ENCODE measurements at places on chromosomes 3 and 15. TPM values are rescaled to one million over a fixed set of nuclear protein-coding genes. Genes with fewer than 3 reads are reported as not detected.

RAB11A gene
- total RNA-seq, result 169 TPM

RTP3 gene
- not detected for total RNA-seq

ETV5 gene
- 46.2 TPM for total RNA-seq

GNAI2 gene
- total RNA-seq, result 84.5 TPM

LHFPL4 gene
- 48.4 TPM for total RNA-seq

CCR1 gene
- total RNA-seq, result 1.7 TPM

CRTAP gene
- total RNA-seq, result 18.2 TPM

SUMF1 gene
- 36.8 TPM for total RNA-seq

PTX3 gene
- 10.9 TPM for total RNA-seq

RTP4 gene
- not detected for total RNA-seq

CYP1A2 gene
- not detected for total RNA-seq

KBTBD13 gene
- total RNA-seq, result not detected

SLC51A gene
- total RNA-seq, result not detected

BLM gene
- 3.6 TPM for total RNA-seq

PLA2G4D gene
- total RNA-seq, result not detected

XIRP1 gene
- not detected for total RNA-seq

HYAL1 gene
- 0.16 TPM for total RNA-seq

CHRNA5 gene
- 4.8 TPM for total RNA-seq

GDPGP1 gene
- 9.7 TPM for total RNA-seq

LIPH gene
- total RNA-seq, result not detected

ACAD11 gene
- 36.0 TPM for total RNA-seq

TTC21A gene
- 2.5 TPM for total RNA-seq

B3GALNT1 gene
- total RNA-seq, result 133 TPM

All from occipital lobe (tissue), 3 donors.